ENCODE measurements at places on chromosomes 13 and 19.

DNA sequence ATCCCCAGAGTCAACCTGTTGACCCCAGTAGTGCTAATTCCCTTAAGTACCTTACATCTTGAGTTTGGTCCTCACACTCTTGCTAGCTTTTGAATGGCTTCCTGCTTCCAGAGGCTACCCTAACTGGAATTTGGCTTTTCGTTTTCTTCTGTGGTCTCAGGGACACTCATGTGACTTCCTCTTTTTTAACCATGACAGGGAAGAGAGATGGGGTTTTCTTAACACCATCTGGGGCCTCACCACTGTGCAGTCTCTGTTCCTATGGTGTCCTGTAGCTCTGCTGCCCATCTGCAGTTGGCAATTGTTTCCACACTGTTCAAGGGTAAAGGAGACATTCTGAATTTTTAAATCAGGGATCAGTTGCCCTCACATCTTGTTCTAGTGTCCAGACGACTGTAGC is 66.7 kb downstream of the SLC10A2 start:
- no peak for DNase-seq

- DNase-seq = no peak
These were observed 423.4 kb downstream of the FOXO1 start for GRCh38 chr13:40243047-40243446.

DNA sequence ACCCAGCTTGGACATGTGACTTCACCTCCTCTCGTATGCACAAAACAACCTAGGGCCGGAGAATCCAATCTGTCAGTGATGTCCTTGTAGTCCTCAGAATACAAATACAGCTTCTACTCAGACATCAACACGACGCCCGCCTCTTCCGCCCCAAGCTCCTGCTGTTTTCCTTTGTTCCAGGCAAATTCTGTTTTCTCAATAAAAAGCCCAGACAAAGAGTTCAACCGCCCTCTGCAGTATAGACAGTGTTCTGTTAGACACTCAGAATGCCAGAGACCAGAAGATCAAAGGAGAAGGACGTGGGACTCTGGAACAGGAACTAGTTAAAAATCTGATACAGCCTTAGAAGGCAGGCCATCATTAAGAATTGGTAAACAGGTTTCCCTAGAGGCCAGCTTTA is 42.0 kb upstream of the GGACT start:
- peak; percentile 20 for DNase-seq

- no peak for DNase-seq
These were observed 15.9 kb downstream of the CYTH2 start for GRCh38 chr19:48484931-48485612.

DNA sequence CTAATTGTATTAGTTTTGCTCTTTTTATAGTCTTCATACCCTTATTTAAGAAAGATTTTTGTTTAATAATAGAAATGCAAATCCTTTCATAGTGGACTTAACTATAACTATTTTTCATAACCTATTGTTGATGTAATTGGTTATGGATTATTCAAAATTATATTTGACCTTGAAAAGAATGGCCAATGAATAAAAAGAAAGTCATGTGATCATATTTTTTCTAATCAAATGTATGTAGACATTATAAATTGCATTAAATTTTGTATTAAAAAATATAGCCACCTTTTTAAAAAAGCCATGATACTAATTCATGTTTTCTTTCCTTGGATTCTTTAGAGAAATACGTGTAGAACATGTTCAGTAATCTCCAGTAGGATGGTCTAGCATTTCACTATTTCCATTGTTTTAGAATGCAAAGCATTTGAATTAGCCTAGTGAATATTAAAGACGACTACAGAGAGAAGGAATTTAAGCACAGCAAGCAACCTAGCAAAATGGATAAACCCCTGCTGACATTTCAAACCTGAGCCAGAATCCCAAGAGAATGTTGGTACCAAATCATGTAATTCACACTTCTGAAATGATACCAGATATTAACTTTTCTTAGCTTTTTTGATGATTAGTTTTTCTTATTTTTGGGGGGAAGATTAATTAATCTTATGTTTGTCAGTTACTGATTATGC is 1297.4 kb upstream of the MIR17HG start:
- DNase-seq = no peak

DNA sequence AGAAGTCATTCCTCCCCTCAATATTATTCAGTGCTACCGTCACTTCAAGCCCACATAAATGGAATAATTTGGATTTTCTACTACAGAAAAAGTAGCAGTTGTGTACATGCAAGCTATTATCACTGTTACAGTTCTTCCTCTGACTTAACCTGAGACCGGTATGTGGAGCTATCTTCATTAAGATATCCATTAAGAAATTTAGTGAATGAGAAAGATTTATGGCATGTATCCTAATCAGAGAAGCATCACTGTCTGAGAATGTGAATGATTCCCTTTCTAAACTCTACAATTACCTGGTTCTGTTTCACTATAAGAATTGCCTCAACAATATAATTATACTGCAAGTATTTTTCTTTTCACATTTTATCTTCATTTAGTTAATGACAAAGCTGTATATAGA is 278.7 kb downstream of the KLF5 start:
- no peak for DNase-seq

DNA sequence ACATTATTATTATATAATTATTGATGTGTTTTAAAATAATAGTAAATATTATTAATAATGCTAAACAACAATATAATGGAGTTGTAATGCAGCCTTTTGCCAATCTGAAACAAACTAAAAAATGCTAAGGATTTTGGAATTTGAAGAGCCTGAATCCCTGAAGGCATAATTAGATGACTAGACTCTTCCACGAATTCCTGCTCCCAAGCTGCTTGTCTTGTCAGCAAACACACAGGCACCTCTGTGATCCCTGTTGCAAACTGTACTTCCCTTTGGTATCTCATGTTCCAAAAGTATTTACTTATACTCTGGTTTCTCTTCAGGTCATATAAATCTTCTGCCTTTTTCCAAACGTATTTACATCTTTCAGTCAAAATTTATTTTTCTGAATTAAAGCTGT is 1862.4 kb downstream of the OLFM4 start:
- no peak for DNase-seq

GRCh38 chr19:2149980-2150793 is 1.2 kb downstream of the AP3D1 start:
- DNase-seq = peak; percentile 41

DNA sequence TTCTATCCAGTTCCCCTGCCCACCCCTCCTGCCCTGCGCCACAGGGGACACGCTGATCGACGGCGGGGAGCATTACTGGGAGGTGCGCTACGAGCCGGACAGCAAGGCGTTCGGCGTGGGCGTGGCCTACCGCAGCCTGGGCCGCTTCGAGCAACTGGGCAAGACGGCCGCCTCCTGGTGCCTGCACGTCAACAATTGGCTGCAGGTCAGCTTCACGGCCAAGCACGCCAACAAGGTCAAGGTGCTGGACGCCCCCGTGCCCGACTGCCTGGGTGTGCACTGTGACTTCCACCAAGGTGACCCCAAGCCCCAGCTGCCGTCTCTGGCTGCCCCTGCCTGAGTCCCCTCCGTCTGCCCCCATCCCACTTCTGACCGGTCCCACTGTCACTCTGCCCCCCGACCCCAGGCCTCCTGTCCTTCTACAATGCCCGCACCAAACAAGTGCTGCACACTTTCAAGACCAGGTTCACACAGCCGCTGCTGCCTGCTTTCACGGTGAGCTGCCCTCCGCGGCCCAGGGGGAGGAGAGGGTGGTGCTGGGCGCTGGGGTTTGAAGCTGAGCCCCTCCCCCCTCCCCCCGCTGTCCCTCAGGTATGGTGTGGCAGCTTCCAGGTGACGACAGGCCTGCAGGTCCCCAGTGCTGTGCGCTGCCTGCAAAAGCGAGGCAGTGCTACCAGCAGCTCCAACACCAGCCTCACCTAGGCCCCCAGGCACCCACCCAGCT is 15.5 kb downstream of the STAP2 start:
- DNase-seq = no peak

DNA sequence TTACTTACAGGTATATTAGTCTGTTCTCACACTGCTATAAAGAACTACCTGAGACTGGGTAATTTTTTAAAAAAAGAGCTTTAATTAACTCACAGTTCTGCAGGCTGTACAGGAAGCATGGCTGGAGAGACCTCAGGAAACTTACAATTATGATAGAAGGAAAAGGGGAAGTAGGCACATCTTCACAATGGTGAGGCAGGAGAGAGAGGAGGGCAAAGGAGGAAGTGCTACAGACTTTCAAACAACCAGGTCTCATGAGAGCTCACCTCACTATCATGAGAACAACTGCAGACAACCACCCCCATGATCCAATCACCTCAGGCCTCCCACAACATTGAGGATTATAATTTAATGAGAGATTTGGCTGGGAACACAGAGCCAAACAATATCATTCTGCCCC is 511.7 kb downstream of the SLITRK6 start:
- no peak for DNase-seq

DNA sequence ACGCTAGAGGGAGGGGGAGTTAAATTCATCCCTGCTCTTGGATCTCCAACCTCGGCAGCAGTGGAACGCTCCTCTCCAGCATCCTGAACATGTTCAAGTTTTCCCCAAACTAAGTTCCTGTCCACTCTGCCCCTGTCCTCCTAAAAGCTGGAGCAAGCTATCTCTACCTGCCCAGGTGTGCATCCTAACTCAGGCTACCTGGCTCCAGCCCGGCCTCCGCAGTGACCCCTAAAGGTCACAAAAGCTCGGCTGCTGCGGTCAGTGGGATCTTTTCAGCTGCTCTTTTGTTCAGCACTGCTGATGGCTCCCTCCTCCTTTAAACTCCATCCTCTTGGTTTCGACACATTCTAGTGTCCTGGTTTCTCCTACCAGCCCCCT is 1.4 kb downstream of the DCUN1D2 start:
- DNase-seq = no peak

- DNase-seq = no peak
These were observed 11.4 kb upstream of the ZNF135 start for GRCh38 chr19:58047672-58048071.

DNA sequence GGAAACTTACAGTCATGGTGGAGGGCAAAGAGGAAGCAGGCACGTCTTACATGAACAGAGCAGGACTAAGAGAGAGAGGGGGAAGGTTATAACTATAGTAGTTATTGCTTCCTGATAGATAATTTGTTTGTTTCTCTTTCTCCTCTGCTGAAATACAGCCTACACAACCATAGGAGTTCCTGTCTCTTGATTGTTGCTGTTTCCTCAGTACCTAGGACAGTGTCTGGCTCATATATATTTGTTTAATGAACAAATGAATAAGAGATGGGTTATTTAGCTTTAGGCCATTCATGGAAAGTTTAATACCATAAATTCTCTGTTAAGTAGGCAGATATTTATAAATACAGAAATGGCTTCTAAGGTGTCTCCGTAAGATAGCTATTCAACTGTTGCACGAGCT is 95.2 kb downstream of the PCCA start:
- DNase-seq = no peak

All from muscle of leg (tissue), 16 donors.